ENCODE measurements at places on chromosomes 7 and 10.

DNA sequence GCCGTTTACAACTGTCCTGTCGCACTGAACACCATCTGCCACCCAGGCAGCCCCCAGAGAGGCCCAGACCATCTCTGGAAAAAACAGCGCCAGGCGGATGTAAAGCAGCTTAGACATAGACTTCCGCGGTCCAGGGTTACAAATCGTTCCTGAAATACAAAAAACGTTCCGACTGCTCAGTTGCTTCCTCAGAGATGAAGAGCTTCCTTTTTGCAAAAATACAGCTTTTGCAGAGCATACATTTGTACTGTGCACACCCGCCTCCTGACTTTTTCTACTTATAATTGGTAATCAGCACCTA lies 11.4 kb downstream of the DAGLB start:
- no peak for DNase-seq

- DNase-seq: no peak
Measured at GRCh38 chr7:67724435-67724834, 727.8 kb downstream of the TYW1 start.

GRCh38 chr10:11949152-11949551 lies 93.5 kb downstream of the UPF2 start:
- no peak for DNase-seq

- DNase-seq: no peak
Measured at GRCh38 chr7:148264933-148265557, 325.5 kb upstream of the C7orf33 start.

GRCh38 chr7:145845345-145845744 lies 271.3 kb upstream of the CNTNAP2 start:
- no peak for DNase-seq

DNA sequence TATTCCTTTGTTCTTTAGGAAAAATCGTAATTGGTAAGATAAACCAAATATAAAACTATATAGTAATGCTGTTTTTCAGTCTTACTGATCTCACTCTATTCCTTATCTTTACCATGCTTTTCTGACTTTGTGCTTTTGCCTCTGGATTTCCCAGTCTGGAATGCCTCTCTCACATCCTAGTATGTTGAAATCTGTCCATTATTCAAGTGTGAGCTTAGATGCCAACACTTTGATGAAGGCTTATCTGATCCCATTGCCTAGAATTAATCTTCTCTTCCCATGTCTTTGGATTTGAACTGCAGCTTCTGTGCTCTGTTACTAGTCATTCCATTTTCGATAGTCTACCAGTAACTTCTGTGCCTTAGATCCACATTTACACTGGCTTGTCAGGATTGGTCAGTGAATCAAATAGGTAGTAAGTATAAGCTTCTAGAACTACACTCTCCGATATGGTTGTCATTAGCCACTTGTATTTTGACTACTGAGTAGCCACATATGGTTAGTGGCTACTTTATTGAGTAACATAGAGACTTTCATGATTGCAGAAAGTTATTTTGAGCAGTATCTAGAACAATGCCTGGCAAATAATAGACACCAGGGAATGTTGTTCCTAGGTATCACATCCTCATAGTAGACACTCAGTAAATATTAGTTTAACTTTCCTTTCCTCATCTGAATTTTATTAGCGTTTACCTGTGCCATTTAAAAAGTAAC lies 92.9 kb downstream of the BMPR1A start:
- no peak for DNase-seq

DNA sequence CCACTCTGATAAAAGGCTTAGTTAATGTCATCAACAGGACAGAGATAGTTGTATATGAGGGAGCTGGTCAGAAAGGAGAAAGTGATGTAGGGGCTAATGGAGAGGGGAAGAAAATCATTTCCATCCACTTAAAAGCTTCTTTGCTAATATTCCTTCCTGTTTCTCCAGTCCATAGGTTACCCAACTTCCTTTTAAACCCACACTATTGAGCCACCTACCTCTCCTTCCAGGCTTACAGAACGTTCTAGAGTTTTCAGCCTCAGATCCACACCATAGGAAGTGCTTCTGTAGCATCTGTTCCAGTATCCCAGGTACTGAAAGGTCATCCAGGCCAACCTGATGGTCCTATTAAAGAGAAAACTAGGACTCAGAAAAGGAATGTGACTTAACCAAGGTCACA lies 28.2 kb downstream of the STRIP2 start:
- no peak for DNase-seq

DNA sequence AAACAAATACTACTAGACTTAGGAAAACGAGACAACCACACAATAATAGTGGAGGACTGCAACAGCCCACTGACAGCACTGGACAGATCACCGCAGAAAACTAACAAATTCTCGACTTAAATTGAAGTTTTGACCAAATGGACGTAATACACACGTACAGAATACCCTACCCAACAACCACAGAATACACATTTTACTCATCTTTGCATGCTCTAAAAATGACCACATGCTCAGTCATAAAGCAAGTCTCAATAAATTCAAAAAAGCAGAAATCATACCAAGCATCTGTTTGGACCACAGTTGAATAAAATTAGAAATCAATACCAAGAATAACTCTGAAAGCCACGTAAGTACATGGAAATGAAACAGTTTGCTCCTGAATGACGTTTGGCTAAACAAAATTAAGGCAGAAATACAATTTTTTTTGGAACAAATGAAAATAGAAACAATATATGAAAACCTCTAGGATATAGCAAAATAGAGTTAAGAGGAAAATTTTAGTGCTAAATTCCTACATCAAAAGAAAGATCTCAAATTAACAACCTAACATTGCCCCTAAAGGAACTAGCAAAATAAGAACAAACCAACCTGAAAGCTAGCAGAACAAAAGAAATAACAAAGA lies 30.6 kb downstream of the MAPK8 start:
- DNase-seq: no peak

DNA sequence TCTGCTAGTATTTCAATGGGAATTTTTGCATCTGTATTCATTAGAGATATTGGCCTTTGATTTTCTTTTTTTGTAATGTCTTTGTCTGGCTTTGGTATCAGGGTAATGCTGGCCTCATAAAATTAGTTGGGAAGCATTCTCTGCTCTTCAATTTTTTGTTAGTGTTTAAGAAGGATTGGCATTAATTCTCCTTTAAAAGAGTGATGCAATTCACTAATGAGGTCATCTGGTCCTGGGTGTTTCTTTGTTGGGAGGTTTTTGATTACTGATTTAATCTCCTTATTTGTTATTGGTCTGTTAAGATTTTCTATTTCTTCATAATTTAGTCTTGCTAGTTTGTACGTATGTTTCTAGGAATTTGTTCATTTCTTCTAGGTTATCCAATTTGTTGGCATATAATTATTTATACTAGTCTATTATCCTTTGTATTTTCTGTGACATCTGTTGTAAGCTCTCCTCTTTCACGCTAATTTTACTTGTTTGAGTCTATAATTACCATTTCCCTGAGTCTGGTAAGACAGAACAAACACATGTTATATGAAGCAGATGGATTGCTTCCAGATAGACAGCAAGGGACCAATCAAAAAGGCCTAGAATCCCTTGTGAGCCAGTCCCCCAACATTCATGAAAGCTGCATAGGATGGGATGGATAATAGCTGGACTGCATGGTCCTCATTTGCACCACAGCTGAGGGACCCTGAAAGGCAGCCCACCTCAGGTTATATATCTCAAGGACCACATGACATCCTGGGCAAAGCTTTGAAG lies 54.4 kb downstream of the MTPAP start:
- DNase-seq: no peak

- DNase-seq: no peak
Measured at GRCh38 chr7:69193061-69193460, 405.2 kb upstream of the AUTS2 start.
